ENCODE measurements at places on chromosomes 5 and 9.
A peak's percentile ranks its signal among the peaks of the same experiment; 100 is the strongest.

- DNase-seq, result no peak
These were observed 169.0 kb downstream of the PDZD2 start for GRCh38 chr5:31807789-31808540.

DNA sequence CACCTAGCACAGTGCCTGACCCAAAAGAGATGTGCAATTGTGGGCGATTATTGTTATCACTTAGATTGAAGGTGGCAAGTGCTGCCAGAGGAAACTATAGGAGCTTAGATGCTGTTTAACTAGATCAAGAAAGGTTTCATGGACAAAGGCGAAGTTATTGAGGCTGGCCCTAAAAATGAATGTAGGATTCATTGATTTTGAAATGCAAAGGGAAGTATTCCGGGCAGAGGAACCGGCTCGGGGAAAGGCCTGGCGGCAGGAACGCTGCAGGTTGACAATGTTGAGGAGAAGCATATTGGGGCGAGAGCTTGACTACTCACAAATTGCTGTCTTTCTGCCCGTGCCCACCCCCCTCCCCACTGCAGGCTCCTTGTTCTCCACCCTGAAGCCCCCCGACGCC, 37.4 kb upstream of the TTC1 start:
- no peak for DNase-seq

DNA sequence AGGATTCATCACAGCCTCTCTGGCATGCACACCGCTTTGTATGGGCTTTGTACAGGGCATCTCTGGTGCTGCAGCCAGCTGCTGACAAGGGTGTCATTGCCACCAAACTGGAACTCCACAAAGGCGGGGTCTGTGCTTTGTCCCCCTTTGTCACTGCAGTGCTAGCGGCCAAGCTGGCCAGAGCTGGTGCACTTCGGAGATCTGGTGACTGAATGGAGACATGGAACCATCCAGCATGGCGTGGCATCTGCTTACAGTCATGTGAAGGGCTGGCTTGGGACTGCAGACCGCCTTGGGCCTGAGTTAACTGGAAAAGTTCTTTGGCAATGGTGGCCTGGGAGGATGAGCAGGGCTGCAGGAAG, 18.7 kb upstream of the COL5A1 start:
- no peak for DNase-seq

DNA sequence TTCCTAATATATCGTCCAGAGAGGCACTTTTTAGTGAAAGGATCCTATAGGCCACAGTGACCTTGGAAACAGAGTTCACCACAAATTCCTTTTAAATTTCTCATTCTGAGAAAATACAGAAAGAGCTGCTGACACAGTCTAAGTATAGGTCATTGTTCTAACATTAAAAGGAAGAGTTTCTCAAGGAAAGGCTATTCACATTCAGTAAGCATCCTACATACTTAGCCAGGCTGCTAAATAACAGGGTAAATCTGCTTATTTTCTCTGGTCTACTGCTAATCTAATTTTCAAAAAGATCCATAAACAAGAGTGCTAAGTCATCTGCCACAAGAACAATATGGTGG, 313.7 kb downstream of the PDE4D start:
- no peak for DNase-seq

DNA sequence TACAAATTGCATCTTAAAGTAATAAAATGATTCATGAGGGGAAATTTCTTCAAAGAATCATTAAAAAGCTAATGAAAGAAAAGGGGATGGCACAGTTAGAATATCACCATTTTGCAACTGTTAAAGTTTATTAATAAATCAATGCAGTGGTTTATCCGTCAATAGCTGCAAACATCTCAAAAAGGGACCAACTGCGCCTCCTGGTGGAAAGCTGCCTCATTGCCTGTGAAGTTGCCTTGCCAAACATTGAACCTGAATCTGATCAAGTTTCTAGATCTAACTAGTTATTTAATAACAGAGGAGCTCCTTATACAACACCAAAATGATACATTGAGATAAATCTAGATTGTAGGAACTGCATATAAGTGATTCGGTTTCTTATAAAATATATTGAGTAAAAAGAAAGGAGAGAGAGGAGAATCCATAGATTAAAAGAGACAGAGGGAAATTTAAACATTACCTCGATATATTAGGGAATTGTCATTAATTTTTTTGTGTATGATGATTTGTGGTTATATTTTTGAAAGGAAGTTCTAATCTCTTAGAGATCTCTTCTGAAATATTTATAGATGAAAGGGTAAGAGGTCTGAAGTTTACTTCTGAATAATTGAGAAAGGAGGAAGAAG, 6.9 kb upstream of the NDUFB6 start:
- peak; percentile 64 for DNase-seq

GRCh38 chr9:32172256-32172655, 212.2 kb upstream of the ACO1 start:
- no peak for DNase-seq

DNA sequence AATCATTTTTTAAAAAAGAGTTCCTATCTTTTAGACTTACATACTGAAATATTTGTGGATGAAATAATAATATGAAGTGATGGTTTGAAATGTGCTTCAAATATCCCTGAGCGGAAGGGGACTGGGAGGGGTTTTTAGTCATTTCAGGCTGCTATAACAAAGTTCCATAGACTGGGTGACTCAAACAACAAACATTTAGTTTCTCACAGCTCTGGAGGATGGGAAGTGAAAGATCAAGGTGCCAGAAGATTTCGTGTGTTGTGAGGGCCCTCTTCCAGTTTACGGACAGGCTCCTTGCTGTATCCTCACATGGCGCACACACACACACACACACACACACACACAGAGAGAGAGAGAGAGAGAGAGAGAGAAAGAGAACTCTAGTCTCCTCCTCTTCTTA, 27.1 kb upstream of the TEX10 start:
- no peak for DNase-seq

- no peak for DNase-seq
These were observed at the start of gene MCC for GRCh38 chr5:113487781-113488644. MCC (minus strand) TSS chr5:113488453.

DNA sequence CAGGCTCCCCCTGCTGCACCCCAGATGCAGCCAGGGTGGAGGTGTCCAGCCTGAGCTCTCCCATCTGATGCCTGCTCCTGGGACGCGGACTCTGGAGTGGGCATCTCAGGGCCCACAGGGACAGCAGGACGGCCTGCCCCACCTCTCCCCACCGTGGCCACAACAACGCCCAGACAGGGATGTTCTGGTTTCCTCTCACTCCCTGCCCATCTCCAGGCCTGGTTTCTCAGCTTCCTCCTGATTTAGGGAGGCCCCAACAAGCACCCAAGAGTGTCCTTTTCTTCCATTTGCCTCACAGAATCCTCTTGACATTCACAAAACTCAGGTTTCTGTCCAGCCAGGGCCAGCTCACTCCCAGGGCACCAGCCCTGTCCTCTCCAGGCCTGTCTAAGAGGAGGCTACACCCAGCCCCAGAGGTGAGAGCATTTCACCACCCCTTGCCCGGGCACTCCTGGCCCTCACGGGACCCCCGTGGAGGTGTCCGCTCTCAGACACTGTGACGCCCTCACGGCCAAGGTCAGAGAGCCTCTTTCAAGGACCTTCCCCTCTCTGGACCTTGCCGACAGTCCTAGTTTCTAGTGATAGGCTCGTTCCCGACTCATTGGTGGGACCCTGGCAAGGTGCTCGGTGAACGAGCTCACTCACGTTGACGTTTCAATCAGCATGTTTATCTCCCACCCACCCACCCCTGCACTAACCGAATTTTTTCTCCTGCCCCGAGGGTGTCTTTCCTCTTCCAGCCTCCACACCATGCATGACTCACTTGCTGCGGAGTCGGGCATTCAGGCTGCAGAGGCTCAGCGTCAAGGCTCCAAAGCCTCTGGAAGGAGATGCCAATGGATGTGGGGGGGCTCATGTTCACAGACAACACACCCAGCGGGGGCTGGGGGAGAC, 62.0 kb upstream of the UNC5A start:
- DNase-seq, result no peak

DNA sequence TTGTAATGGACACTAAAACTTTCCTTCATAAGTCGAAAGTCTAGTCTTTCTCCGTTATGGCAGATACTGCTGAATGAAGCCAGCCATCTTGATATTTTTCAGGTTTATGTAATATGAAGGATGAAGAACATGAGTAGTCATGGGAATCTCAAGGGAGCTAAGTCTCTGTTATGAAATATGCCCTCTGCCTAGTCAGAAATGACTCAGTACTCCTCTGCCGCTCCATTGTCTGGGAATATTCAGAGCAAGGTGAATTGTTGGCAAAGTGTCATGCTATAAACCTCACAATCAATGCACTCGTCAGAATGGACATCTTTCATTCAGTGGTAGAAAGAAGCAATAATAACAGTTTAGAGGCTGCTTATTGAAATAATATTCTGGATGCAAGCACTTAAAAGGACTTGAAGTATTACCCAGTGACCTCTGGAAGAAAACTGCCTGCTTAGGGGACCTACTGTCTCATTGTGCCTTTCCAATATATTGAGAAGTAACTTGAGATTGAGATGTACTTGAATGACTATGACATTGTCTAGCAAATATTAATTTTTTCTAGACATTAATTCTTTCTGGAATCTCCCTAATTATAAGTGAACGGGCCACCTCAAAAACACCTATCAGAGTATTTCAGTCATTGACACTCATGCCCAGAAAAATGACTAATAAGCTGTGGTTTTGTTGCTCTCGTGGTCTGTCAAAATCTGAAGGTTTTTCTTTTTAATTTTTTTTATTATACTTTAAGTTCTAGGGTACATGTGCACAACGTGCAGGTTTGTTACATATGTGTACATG, 1011.5 kb upstream of the ACO1 start:
- no peak for DNase-seq

GRCh38 chr9:89743573-89744254, 138.9 kb downstream of the GADD45G start:
- DNase-seq, result peak; percentile 47

DNA sequence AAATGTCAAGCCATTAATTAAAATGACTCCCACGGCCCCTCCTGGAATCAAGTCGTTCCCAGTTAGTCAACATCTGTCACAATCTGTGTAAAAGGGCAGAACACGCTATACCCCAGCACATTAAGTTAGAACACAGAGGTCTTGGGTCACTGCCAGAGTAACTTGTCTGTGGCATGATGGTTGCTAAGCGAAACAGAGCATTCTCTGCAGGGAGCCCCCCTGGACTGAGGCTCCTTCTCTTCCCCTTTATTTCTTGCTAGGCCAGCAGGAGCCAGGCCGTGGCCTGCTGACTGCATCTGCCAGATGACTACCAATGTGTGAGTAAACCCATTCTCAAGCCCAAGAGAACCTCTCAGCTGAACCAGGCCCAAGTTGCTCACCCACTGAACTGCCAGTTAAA, 51.9 kb upstream of the ZBED3 start:
- no peak for DNase-seq

GRCh38 chr5:117624201-117624600, 1049.6 kb upstream of the SEMA6A start:
- no peak for DNase-seq

DNA sequence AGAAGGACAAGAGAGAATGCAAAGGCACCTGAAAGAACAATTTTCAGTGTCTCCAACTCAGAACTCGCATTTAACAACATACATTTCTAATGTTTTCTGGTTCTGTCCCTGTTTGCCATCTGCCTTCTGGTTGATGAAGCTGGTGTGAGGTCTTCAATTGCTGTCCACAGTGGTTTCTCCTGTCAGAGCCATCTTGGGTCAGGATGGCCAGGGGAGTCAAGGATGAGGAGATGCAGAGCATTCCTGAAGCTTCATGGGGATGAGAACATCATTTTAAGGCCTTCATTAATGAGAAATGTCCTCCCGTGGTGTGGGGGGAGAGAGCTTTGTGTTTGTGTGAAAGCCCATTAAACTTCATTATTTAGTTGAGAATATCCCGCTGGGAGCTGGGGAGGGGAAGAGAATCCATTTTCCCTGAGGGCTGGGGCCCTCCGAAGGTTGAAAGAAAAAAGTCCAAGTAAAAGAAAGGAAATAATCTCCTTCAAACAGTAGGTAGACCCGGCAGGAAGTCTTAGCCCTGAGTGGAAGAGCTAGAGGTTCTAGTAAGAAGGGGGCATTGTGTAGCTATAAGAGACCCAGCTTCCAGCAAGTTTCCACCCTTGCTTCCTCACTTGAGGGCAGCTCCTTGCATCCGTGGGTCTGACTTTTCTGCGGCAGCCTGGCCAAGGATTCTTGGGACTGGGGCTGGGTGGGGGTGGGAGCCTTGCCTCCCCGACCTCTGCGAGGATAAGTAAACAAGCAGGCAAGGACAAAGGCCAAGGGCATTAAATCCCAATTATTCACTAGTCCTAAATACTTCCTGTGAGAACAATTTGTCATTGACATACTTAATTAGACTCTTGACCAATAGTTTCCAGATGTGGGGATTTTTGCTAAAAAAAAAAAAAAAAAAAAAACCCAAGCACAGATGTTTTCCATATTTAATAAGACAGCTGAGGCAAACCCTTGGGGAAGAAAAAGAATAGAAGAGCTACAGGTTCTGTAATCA, 119.2 kb downstream of the MSX2 start:
- DNase-seq, result no peak

DNA sequence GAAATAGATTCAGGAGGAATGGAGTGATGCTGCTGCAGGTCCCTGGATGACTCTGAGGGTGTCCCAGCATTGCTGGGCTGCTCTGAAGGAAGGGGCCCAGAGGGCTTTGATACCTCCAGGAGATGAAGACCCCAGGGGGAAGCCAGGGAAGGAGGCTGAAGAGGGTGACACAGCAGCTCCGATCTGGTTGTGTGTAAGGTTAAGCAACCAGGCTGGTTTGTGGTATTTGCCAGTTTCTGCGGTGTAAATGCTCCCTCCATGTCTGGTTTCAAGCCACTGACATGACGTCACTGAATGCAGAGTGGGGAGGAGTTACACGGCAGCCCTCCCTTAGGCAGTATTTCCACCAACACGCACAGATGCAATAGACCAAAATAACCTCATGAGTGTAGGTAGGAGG, 40.0 kb upstream of the ORM1 start:
- DNase-seq, result no peak

GRCh38 chr5:25301836-25302235, 657.1 kb upstream of the CDH10 start:
- no peak for DNase-seq

DNA sequence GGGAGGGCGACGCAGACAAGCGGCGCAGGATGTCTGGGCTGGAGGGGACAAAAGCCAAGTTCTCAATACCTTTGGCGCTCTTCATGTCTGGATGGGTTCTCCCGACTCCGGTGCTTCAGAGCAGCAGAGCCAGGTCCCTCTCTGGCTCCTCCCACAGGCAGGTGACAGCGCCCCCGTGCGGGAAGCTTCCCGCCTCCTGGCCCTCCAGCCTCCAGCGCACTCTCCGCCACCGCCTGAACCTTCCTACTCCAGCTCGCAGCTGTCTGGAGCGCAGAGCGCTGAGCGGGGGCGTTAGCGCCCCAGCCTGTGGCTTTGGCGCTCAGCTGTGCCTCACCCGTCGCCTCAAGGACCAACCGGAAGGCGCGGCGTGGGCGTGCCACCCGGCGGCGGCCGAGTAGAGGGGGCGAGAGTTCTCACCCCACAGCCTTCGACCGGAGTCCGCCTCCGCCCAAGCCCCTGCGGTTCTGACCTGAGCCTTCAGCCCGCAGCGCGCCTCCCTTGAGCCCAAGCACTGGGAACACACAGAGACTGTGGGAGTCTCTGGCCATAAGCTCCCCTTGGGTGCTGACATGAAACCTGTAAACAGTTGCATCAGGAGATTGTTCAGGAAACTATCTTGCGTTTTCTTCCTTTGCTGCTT, at the start of gene SLCO4C1:
Gene SLCO4C1, minus strand, starts transcription at position 107 of the 640 bp plus-strand sequence. Its CDS starts 22 bp downstream, at position 85.
- peak; percentile 56 for DNase-seq

Measured in activated effector memory CD4-positive, alpha-beta T cell treated with Interleukin-2 at 50 U/mL for 16 hours (primary cell).